ENCODE measurements at places on chromosomes 6 and 20.

GRCh38 chr6:167907837-167908681, 81.3 kb downstream of the AFDN start:
- DNase-seq = no peak

DNA sequence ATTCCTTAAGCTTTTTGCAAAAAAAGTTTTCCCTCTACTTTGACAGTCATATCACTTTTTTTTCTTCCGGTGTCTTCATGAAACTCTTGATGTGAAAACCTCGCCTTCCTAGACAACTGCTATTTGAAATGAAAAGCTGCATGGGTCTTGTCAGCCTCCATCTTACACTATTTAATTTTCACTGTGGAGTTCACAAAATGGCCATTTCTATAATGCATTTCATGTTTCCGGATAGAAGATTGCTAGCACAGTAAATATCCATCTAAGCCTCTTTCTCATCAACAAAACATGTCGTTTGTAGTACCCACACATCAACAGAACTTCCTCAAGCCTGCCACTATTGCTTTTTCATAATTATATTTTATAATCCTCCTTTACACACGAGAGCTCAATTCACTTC, 204.9 kb upstream of the ID4 start:
- no peak for DNase-seq

- DNase-seq = no peak
Observed at GRCh38 chr6:90898763-90899162, 311.9 kb upstream of the MAP3K7 start.

DNA sequence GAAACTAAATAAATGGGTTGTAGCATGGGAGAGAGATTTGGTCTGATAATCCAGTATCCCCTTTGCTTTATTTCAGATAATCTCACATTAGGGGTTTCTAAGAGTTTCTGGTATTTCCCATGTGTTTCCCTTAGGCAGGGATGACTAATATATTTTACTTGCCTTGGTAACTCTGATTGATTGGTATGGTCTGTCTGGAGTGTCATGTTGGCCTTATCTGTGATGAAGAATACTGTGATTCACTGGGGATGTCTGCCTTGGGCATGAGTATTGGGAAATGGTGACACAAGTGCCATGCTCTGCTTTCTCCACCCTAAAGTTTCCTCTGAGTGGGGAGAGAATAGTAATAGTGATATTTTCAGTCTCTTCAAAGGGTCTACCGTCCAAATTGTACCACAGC, 10.1 kb downstream of the SLC22A2 start:
- no peak for DNase-seq

- DNase-seq = no peak
Observed at GRCh38 chr20:62063315-62063980, 2.2 kb downstream of the TAF4 start.

DNA sequence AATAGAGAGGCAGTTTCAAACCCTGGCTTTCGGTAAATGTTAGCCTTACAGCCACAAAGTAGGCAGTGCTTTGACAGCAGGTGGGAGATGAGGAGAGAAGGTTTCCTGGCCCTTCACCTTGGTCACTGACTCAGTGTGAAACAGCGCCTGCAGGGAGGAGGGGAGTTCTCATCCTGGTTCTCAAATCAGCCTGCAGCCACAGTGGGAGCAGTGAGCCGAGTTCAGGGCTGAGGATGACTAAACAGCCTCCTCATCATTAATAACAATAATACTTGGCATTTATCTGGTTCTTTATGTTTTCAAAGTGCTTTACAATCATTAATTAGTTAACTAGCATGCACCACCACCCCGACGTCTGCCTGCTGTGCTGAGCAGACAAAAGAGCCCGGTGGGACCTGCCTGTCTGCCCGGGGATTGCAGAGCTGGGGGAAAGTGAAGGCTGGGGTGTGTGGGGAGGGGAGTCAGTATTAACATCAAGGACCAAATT, 59.6 kb downstream of the PRDM1 start:
- no peak for DNase-seq

DNA sequence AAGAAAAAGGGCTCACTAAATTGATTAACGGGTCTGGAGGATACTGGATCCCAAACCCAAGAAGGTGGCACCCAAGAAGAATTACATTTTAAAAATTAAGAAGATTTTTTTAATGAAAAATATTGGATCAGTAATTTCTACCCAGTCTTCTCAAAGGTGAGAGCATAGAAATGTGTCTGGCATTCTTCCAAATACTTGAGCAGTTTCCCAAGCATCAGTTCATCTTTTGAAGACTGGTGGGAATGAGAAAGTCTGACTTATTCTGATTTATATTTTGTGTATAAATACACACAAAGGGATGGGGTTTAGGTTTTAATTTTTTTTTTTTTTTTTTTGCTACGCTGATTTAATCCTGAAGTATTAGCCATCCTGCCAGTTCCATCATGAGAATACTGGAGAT, 3.3 kb downstream of the MGME1 start:
- DNase-seq = no peak

- no peak for DNase-seq
Observed at GRCh38 chr20:20791664-20792568, 79.5 kb upstream of the RALGAPA2 start.

DNA sequence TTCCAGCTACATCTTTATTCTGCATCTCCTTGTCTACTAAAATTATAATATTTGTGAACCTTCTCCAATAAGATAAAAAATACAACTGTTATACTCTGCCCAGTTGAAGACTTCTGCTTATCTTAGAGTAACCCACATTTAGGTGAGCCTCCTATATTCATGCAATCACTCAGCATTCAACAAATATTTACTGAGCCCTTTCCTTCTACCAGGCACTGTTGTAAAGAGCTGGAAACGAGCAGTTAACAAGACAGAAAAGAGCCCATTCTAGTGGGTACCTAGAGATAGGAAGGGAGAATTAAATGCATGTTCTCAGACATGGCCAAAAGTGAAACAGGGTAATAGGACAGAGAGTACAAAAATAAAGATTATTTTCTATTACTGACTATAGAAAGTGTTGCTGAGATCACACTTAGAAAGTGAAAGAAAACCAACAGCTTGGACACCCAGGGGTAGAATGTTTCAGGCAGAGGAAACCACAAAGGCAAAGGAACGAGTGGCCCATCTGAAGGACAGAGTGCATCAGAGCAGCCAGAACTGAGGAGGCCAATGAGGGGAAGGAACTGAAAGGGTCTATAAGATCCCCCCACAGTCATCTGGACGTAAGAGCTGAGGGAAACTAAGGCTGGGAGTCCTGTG, 50.8 kb upstream of the SMLR1 start:
- peak; percentile 13 for DNase-seq

DNA sequence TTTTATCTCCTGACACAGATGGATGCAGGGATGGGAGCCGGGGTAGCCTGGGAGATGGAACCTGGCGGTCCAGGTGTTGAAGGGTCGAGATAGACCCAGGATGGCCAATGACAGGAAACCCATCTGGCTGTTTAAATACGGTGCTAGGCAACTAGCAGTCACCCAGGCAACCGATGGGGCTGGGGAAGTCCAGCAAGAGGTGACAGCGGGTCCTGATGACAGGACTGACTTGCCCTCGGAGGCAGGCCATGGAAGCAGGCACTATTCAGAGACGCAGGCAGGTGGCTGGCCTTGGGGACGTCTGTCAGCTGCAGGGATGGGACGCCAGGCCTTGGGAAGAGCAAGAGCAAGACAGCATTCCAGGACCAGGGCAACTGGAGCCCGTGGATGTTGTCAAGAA, 135.4 kb upstream of the RALGAPA2 start:
- no peak for DNase-seq

DNA sequence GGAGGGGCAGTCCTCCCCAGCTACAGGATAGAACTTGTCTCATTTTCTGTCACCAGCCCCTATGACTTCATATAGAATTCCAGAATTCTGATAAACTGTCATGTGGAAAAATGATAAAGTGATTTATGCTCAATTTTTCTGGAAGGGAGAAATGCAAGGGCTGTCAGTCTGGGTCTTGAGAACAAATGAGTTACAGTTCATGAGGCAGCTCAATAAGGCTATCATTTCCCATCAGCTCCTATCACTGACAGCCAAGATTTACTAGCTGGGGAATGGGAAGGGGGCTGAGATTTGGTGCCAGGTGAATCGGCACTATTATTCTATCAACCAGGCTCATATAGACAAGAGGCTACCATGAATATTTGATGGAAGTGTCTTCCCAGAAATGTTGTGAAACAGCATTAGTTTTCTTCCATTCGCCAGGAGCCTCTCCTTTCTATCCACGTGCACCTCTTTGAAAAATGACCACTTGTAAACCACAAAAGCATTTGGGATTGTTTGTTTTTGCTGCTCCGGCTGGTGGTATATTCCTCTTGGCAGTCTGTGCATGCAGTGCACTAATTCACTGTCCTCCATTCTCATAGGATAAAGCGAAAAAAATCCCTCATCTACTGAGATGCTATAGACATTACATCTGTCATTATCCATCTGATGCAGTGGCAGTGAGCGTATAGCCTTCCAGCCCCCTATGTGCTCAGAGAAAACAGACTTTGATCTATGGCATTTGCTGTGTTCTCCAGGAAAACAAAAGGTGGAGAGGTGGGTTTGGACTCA, 528.7 kb upstream of the RNF217 start:
- DNase-seq = no peak

GRCh38 chr6:158758941-158759479, 60.2 kb downstream of the EZR start:
- DNase-seq = no peak

- DNase-seq = no peak
Observed at GRCh38 chr20:47027042-47027441, 132.4 kb downstream of the EYA2 start.

DNA sequence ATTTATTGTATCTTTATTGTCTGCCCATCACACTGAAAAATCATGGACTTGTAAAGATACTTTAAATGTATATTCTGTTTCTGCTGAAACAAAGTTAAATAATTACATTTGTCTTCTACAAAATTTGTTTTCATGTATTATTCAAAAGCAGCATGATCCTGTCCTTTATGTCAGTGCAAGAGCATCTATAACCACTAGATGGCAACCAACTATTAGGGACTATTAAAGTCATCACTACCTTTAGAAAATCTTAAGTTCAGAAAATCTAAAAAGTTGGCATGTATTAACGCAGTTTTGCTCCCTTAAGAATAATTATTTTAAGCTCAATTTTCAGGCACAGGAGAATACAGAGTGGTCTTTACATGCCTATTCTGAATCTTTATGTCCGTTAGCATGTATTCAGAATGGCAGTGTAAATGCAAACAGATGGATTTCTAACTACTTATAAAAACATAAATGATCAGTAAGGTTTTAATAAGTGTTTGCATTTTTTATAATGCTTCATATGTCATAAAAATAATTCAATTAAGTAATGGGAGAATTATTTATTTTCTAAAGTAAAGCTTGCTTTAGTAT, 17.8 kb downstream of the TMEM30A start:
- DNase-seq = no peak

GRCh38 chr20:17023806-17024205, 203.0 kb upstream of the PCSK2 start:
- DNase-seq = no peak

GRCh38 chr20:33981964-33982363, 11.7 kb upstream of the RALY start:
- DNase-seq = no peak

DNA sequence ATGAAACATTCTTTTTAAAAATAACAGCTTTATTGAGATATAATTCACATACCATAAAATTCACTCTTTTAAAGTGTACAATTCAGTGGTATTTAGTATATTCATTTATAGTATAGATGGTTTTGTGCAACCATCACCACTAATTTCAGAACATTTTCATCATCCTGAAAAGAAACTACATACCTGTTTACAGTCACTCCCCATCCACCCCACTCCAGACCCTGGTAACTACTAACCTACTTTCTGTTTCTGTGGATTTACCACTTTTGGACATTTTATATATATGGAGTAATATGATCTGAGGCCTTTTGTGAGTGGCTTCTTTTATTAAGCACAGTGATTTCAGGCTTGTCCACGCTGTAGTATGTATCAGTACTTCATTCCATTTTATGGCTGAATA, 2.5 kb upstream of the TMEM217 start:
- no peak for DNase-seq

- no peak for DNase-seq
Observed at GRCh38 chr6:168033791-168034190, 36.3 kb downstream of the KIF25 start.

GRCh38 chr6:49325891-49326290, 137.2 kb downstream of the MMUT start:
- no peak for DNase-seq

GRCh38 chr6:47700053-47700452, 1.7 kb downstream of the ADGRF4 start:
- DNase-seq = no peak

- DNase-seq = no peak
Observed at GRCh38 chr6:150207931-150208570, 65.2 kb downstream of the PPP1R14C start.

DNA sequence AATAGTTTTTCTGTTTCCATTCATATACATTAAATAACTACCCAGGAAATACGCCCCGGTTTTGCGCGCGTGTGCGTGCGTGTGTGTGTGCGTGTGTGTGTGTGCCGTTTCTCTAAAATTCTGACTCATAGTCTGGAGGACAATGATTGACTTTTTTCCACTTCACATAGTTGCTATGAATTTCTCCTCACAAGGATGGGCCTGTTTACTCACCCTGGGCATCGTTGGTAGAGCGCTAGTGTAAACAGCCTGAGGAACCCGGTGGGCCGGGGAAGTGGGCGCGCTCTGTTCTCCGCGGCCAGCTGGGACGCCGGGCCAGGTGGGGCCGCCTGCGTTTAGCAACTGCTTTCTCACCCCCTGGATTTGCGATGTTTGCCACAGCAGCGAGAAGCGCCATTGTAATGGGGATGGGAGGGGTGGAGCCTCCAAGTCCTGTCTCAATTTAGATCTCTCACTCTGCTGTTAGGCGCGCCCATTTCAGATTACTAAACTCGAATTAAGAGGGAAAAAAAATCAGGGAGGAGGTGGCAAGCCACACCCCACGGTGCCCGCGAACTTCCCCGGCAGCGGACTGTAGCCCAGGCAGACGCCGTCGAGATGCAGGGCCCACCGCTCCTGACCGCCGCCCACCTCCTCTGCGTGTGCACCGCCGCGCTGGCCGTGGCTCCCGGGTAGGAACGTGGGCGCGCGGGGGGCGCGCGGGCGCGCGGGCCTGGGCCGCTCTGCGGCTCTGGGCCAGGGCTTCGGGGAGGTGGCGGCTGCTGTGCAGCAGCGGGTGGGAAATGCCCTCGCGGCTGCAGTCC, at the start of gene CD109:
TSS of gene CD109 (plus strand) at position 585 of the 803 bp plus-strand sequence. CDS start at position 598, 13 bp downstream.
- peak; percentile 66 for DNase-seq

- DNase-seq = no peak
Observed at GRCh38 chr6:21265730-21266044, 327.9 kb upstream of the SOX4 start.
